ENCODE measurements at places on chromosomes 5 and 9.

DNA sequence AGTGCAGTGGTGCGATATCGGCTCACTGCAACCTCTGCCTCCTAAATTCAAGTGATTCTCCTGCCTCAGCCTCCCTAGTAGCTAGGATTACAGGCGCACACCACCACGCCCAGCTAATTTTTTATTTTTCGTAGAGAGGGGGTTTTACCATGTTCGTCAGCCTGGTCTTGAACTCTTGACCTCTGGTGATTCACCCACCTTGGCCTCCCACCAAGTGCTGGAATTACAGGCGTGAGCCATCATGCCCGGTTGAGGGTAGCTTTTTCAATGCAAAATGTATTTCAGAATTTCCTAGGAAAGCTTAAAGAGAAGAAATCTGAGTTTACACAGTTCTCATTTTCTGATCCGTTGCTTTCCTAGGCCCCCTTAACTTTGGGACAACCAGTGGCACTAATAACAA lies 15.7 kb downstream of the BDP1 start:
- peak; percentile 69 for DNase-seq

- no peak for DNase-seq
Measured at GRCh38 chr5:34977934-34978613, 48.7 kb downstream of the DNAJC21 start.

DNA sequence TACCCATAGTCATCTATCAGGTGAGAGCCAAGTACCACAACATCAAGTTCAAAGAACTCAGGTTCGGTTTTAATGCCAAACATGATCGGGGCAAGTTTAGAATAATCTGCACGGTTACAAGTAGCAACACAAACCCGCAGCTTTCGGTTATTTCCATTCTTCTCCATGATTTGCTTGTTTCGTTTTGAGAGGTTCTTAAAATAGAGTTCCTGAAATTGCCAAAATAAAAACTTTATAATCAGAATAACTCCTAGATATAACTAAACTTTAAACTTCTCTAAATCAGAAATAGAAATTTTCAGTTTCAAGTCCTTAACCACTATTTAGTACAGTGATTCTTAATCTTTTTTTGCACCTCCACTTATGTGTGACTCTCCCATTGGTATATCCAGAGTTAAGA lies 9.1 kb downstream of the GNE start:
- DNase-seq: no peak

GRCh38 chr9:90818279-90818678 lies 16.7 kb downstream of the SYK start:
- DNase-seq: no peak

DNA sequence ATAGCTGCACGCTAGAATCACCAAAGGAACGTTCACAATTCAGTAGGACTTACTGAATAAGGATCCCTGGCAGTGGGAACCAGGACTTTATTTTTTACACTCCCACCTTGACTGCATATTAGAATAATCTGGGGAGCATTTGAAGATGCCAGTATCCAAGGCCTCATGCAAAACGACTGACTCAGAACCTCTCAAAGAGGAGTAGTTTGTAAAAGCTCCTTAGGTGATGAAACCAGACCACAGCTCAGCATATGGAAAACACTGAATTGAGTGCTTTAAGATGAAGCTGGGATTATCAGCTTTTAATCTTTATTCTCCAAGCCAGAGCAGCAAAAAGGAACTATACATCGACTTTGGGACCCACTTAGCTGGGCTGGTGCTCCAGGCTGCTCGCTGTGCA lies 288.3 kb downstream of the MLLT3 start:
- DNase-seq: no peak

DNA sequence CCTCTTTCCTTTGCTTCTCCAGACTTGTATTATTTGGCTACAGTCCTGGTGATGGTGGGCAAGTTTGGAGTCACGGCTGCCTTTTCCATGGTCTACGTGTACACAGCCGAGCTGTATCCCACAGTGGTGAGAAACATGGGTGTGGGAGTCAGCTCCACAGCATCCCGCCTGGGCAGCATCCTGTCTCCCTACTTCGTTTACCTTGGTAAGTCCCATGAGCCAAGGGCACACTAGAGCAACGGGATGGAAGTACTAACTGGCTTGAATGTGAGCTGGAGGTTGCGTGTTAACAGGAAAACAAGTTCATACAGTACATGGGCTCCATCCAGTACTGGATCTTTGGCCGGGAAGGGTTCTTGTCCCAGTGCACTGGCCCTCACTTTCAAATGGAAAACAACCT lies 22.9 kb downstream of the SLC22A5 start:
- DNase-seq: no peak

DNA sequence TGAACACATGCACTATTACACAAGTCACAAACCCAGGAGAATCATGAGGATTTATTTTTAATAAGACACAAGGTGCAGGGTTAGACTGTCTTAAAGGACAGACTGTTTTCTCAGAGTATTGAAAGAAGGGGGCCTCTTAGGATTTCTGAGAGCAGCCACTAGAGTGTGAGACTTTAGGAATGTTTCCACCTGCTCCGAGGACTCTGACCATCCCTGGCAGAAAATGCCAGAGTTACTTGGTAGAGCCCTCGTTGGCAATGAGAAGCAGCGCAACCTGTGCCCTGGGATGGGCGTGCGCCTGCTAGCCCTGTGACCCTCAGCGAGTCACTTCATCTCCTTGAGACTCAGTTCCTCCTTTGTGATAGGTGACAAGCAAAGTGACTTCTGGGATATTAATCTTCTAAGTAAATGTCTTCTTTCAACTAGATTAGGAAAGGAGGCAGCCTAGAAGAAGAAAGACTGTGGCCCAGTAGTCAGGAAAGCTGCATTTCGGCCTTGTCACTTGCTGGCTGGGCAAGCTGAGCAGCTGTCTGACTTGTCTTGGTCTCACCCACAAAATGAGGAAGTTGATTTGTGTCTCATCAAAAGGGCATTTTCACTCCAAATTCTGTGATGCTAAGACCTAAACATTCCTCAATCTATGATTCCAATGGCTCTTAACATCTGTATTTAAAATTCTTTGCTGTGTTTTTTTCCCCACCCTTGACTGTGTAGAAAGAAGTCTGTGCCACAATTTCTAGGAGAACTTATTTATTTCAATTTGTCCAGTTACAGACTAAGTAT lies 60.5 kb downstream of the PTCD2 start:
- DNase-seq: no peak

DNA sequence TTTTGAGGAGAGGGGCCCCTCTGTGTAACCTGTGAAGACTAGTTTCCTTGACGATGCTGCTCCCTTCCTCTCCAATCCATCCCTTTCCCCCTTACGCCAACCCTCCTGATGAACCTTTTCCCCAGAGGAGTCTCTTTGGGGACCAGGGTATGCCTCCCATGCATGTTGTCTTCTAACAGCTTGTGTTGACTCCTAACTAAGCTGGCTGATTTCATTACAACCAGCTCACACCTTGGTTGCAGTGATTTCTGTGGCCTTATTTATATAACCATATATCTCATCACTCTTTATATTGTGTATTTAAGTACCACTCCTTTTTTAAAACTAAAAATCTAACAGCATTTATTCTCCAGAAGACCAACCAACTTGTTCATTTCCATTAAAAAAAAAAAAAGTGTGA lies 42.5 kb downstream of the SFXN1 start:
- DNase-seq: no peak

DNA sequence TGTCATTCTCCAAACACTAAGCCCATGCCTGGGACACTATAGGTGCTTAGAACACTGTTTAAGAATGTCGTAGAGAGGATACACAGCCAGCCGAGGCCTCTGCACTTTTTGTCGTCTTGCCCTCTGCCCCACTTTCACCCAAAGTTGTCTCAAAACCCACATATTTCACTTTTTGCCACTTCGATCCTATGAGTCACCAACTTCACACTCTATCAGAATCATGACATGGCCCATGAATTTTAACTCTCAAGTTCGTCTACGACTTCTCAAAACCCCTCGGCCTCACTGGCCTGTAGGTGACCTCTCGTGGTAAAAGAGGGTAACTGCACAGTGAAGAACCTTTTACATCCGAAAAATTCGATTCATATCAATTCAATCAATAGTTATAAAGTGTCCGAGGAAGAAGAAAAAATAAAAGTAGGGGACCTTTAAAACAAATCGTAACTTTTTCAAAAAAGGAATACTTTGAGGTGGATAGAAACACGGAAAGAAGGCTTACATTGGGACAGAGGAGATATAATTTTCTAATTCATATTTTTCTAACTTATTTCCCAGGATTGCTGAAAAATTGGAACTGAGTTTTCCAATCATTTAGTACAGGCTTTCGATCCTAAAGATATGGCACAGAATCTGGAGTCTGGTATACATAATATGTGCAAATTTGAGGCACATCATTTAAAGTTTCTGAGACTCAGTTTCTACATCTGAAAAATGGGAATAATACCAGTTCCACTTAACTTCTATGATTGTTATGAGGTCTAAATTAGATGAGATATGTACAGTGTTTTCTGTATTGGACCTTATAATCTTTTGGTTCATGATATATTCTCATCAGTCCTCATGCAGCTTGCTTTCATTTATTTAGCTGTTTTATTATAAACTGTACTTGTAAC lies 122.6 kb downstream of the APBA1 start:
- DNase-seq: peak; percentile 54

DNA sequence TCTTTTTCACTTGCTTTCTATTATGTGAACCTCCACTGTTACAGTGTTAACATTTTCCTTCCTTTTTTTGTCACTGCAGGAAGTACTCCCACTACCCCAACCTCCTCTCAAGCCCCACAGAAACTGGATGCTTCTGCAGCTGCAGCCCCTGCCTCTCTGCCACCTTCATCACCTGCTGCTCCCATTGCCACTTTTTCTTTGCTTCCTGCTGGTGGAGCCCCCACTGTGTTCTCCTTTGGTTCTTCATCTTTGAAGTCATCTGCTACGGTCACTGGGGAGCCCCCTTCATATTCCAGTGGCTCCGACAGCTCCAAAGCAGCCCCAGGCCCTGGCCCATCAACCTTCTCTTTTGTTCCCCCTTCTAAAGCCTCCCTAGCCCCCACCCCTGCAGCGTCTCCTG lies 18.8 kb downstream of the NUP214 start:
- DNase-seq: no peak

DNA sequence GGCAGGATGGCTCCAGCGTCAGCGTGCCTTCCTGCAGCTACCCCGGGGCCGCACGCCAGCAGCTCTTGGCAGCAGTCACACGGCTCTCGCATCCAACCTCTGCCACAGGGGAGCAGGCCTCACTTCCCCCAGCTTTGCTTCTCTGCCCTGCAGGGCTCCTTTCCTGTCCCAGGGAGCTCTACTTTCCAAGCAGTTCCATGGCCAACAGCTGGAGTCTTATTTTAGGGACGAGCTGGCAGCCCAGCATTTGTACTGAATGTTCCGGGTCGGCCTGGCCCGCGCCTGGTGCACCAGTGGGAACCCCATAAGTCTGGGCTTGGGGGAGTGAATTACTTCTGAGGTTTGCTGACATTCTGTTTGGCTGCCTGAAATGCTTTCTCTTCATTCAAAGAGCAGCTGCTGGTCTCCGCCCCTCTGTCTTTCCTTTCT lies 34.6 kb downstream of the GADD45G start:
- no peak for DNase-seq

DNA sequence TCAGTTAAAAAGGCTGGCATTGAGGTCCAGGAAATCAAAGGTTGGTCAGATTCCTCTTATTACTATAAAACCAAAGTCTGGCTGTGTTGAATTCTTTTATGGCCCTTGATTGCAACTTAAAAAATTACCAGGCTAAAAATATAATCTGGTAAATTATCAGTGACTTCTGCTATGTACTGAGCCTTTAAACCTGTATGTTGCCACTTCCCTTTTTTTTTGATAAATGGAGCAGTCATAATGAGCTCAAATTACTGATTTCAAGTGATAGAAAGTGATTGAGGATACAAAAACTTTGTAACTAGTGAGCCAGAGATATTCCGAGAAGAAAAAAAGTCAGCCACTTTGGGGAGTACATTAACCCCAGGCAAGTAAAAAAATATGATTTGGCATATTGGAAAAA lies 100.1 kb downstream of the GIN1 start:
- no peak for DNase-seq

DNA sequence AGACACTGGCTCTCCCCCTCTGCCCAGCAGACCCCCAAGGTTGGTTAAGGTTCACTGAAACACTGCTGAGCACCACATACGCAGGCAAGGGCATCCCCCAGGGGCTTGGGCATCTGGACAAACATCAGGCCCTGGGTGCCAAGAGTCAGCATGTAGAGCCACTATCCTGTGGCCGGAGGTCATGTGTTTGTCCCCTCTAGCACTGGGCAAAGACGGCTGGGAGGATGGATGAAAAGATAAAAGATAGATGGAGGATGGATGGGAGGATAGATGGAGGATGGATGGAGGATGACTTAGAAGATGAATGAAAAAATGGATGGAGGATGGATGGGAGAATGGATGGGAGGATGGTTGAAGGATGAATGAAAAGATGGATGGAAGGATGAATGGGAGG lies 216.8 kb upstream of the IER5L start:
- no peak for DNase-seq

DNA sequence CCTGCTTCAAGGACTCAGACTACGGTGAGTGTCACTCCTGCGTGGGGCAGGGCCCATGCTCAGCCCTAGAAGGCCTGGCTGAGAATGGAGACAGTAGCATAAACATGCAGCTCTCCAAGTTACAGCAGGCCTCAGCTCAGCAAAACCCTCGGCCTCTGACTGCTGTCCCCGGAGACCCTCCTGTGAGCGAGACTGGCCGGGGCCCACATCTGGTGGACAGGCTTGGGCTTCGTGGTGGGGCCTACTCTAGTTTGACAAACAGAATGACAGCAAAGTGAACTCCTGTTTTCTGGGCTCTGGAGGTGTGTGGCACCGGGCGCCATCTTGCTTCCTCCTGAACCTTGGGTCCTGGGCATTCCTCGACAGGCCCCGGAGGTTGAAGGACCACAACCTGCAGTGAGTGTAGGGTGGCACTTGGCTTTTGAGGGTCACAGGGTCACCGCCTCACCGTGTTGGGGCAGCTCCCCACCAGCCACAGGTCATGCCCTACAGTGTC lies 97.5 kb downstream of the PHF2 start:
- no peak for DNase-seq

DNA sequence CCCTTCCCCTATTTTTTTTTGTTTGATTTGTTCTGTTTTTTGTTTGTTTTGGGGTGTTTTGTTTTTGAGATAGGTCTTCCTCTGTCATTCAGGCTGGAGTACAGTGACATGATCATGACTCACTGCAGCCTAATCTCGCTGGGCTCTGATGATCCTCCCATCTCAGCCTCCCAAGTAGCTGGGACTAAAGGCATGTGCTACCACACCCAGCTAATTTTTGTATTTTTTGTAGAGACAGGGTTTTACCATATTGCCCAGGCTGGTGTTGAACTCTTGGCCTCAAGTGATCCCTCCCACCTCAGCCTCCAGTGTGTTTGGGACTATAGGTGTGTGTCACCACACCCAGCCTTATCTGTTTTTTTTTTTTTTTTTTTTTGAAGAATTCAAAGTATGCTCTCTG lies 605.4 kb downstream of the DNAH5 start:
- DNase-seq: peak; percentile 20

GRCh38 chr5:143024228-143024920 lies 254.2 kb downstream of the ARHGAP26 start:
- no peak for DNase-seq
